ENCODE measurements at places on chromosomes 6 and 20. TPM values are rescaled to one million over a fixed set of nuclear protein-coding genes. Genes with fewer than 3 reads are reported as not detected.

DNA sequence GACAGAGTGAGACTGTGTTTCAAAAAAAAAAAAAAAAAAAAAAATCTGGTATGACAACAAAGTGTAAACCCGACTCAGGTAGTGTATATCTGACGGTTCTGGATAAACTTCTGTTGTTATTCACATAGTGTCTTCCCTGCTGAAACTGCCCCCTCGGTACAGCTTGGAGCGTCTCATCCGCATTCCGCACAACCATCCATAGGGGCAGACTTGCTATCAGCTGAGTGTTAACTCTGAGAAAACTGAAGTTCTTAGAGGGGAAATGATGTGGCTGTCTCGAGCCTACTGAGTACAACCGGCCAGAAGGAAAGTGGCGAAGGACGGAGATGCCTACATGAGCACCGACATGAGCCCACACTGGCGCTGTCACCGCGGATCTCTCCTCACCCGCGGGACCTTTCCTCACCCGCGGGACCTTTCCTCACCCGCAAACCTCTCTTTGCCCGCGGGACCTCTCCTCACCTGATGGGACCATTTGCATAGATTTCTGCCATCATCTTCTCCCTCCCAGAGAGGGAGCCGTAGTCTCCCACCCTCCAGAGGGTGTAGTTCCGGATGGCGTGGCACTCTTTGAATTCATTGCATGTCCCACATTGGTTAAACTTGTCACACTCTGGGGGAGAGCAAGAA lies 9.8 kb downstream of the CTSZ start:
- H3K36me3 ChIP-seq = peaks cover 11% of the 10 kb centered on the region
- no peaks in the 10 kb centered on the region for H3K27me3 ChIP-seq
- peaks cover 3% of the 10 kb centered on the region for H3K4me1 ChIP-seq
- H3K27ac ChIP-seq = no peak overlapping the region
- DNase-seq = no peak

GRCh38 chr20:47136782-47137181 lies 219.7 kb downstream of the ZMYND8 start:
- no peaks in the 10 kb centered on the region for H3K4me1 ChIP-seq
- no peaks in the 10 kb centered on the region for H3K36me3 ChIP-seq
- DNase-seq = no peak
- H3K27ac ChIP-seq = no peak overlapping the region
- H3K4me3 ChIP-seq = no peak overlapping the region
- H3K27me3 ChIP-seq = peaks cover 13% of the 10 kb centered on the region

- peak overlapping the region; percentile 86 for H3K27ac ChIP-seq
- peaks cover 3% of the 10 kb centered on the region for H3K27me3 ChIP-seq
- H3K36me3 ChIP-seq = no peaks in the 10 kb centered on the region
- H3K4me1 ChIP-seq = peaks cover 39% of the 10 kb centered on the region
These were observed 3.4 kb downstream of the LY86 start for GRCh38 chr6:6591778-6592465.

GRCh38 chr6:148348335-148348734 lies 5.7 kb downstream of the SASH1 start:
- no peak for DNase-seq
- H3K4me1 ChIP-seq = no peaks in the 10 kb centered on the region
- peaks cover 49% of the 10 kb centered on the region for H3K27me3 ChIP-seq

GRCh38 chr6:117555882-117556498 lies 46.3 kb downstream of the GOPC start:
- no peak overlapping the region for H3K4me3 ChIP-seq
- no peak for DNase-seq
- no peaks in the 10 kb centered on the region for H3K27me3 ChIP-seq

DNA sequence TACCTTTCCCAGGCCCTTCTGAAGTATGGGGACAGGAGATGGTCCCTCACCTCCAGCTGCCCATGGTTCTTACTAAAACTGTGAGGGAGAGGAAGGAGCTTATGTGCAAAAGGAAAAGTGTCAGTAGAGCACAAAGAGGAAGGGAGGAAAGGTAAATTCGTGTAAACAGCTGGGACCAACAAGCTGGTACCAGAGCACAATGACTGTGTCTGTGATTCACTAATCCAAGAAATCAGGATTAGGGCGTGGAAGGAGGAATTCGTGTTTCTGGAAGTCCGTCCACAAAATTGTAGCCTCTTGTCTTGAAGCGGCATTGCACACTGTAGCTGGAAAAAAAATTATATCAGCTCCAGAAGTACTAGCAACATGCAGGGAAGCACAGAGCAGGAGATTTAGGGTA lies 129.0 kb upstream of the RREB1 start:
- no peak for DNase-seq
- H3K27ac ChIP-seq = no peak overlapping the region
- no peaks in the 10 kb centered on the region for H3K36me3 ChIP-seq

- no peaks in the 10 kb centered on the region for H3K4me1 ChIP-seq
- no peaks in the 10 kb centered on the region for H3K27me3 ChIP-seq
- H3K27ac ChIP-seq = no peak overlapping the region
- H3K36me3 ChIP-seq = no peaks in the 10 kb centered on the region
- H3K4me3 ChIP-seq = no peak overlapping the region
- DNase-seq = no peak
These were observed 41.4 kb upstream of the LAMA2 start for GRCh38 chr6:128841518-128841917.

DNA sequence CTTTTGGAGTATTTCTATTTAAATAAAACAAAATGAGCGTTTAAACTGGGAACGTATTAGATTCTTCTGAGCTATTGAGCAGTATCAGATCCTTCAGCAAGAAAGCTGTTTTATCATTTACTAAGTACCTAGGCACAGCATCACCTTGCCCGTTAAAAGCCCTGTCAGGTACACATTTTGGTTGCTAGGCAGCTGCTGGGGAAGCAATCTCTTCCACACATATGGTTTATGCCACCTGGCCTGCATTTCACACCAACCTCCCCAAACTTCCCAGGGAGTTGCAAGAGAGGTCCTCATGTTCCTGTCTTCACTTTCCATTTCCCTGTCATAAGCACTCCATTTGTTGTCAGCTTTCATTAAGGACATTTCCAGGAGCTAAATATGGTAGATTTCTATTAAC lies 400.1 kb downstream of the PLCB1 start:
- H3K27me3 ChIP-seq = no peaks in the 10 kb centered on the region
- no peak for DNase-seq
- H3K27ac ChIP-seq = no peak overlapping the region
- no peak overlapping the region for H3K4me3 ChIP-seq
- H3K4me1 ChIP-seq = peaks cover 6% of the 10 kb centered on the region

- H3K4me3 ChIP-seq = no peak overlapping the region
- no peaks in the 10 kb centered on the region for H3K4me1 ChIP-seq
These were observed 373.1 kb upstream of the SOX4 start for GRCh38 chr6:21220271-21220987.

DNA sequence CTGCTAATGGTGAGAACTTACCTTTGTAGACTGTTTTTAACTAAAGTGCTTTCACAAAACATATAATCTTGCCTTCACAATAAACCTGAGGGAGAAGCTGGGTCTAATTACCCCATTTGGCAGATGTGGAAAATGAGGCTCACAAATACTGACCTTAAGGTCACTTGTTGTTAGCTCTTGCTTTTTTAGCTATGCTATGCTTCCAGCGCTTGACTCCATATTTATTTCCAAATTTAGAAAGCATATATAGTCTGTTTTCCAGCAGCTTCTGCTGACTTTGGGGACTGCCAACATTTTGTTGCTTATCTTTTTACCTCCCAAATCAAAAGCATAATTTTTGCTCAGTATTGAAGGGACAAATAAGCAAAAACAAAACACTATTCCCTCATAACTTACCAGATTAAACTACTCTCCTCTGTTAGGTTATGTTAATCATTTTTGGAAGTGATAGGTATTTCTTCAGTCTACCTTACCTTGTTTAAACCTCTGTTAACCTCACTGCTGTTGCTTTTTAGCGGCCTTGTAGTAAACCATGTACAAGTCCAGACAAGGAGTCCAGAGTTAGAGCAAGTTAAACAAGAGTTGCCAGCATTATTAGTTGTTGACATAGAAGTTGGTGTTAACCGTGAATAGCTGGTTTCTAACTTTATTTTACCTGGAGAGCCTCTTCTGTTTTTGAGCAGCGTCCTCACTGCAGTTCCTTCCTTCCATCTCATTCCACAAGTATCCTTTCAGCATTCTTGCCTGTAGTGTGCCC lies 4.9 kb upstream of the BTBD3 start:
- H3K4me1 ChIP-seq = peaks cover 3% of the 10 kb centered on the region
- H3K27me3 ChIP-seq = no peaks in the 10 kb centered on the region
- no peak overlapping the region for H3K27ac ChIP-seq
- no peak for DNase-seq
- H3K4me3 ChIP-seq = no peak overlapping the region
- H3K36me3 ChIP-seq = no peaks in the 10 kb centered on the region

GRCh38 chr6:7467007-7467897 lies 74.2 kb upstream of the DSP start:
- H3K4me3 ChIP-seq = no peak overlapping the region
- H3K27ac ChIP-seq = no peak overlapping the region
- peaks cover 11% of the 10 kb centered on the region for H3K4me1 ChIP-seq
- DNase-seq = no peak
- peaks cover 28% of the 10 kb centered on the region for H3K27me3 ChIP-seq
- no peaks in the 10 kb centered on the region for H3K36me3 ChIP-seq

DNA sequence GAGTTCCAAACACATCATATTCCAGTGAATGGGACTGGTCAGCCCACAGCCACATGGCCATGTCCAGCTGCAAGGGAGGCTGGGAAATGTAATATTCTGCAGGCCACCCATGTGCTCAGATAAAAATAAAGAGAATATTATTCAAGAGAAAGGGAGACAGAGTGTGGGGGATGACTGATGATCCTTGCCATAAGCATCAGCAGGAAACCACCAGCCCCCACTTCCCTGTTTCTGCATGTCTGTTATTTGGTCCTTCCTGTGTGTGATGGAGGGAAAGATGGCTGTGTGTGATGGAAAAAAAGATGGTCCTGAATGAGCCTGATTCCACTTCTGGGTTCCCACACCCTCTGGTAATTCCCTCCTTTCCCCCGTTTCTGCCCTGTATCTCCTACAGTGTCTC lies 13.1 kb upstream of the RSPO4 start:
- no peak overlapping the region for H3K27ac ChIP-seq
- H3K4me3 ChIP-seq = no peak overlapping the region
- peaks cover 20% of the 10 kb centered on the region for H3K27me3 ChIP-seq
- DNase-seq = no peak
- no peaks in the 10 kb centered on the region for H3K36me3 ChIP-seq

DNA sequence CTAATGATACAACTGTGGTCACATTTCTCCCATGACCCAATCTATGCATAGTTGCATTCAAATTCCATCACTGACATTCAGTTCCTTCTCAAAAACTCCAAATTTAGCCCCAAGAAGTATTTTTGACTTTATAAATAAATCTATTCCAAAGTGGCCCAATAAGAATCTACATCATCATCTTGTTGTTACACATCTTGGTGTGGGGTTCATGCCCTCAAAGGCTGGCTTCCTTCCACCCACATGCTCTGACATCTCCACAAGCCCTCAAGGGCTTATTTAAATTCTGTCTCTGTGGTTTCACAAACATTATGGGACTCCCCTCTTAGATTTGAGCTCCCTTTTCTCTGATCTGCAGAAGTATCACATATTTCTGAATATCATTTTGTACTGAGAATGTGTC lies 585.3 kb upstream of the BTBD3 start:
- no peak overlapping the region for H3K27ac ChIP-seq

GRCh38 chr6:93164781-93165180 lies 254.6 kb downstream of the EPHA7 start:
- no peak for DNase-seq
- H3K4me1 ChIP-seq = no peaks in the 10 kb centered on the region
- H3K27me3 ChIP-seq = no peaks in the 10 kb centered on the region
- no peaks in the 10 kb centered on the region for H3K36me3 ChIP-seq
- H3K4me3 ChIP-seq = no peak overlapping the region

DNA sequence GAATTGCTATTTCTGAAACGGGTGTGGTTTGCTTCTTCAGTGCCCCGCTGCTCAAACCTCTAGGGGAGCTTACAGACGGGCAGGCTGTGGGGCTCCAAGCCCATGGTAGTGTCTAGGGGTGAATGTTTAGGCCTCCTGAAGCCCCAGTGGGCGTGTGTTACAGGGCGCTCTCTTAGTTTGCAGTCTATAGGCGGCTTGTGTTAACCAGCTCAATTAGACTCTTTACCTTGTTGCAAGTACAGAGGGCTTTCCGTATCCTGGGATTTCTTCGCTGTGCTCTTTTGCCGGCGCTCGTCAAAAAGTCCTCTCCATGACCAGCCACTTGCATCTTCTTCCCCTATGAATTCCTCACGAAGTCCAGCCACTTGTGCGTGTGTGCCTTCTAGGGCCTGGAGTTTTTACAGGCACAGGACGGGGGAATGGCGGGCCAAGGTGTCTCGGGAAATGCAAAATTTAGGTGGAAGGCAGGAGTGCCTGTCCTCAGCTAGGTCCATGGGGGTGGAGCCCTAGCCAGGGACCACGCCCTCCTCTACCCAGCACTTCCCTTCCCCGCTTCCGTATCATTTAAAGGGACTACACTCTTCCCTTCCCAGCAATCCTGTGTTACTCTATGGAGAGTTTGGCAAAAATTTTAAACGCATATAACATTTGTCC lies 94.5 kb downstream of the HTR1B start:
- no peaks in the 10 kb centered on the region for H3K4me1 ChIP-seq
- peaks cover 4% of the 10 kb centered on the region for H3K36me3 ChIP-seq
- no peaks in the 10 kb centered on the region for H3K27me3 ChIP-seq
- peak overlapping the region; percentile 31 for H3K4me3 ChIP-seq
- no peak for DNase-seq
- H3K27ac ChIP-seq = no peak overlapping the region

DNA sequence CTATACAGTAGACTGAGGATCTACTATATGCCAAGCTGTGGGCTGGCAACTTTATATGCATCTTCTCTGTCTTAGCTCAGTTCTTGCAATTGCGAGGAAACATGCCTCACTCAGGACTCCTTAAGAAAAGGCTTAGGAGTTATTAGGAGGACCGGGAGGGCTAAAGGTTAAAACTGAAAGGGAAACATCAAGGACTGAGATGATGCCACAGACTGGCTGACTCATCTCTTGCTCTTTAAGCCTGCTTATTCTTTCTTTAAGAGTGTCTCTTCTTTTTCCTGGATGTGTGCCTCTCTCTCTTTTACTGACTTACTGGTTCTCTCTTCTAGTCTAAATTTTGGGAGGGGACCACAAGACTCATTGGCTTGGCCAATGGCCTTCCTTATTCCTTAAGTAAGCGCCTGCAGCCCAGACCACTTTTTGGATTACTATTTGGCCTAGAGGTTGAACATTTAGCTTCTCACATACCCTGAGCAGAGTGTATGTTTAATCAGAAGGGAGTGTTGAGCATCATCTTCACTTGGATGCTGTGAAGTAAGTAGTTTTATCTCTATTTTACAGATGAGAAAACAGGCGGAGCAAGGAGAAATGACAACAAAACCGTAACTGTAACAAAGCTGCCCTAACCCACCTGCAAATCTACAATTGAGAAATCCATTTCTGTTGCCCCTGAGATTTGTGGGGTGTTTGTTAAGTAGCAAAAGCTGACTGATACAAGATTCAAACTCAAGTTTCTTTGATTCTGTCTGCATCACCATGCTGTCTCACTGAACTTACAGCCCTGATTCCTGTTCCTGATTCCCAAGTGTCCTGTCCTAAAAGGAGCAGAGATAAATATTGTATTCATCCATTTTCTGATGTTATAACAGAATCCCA lies 7.2 kb upstream of the SDC4 start:
- no peak for DNase-seq
- no peaks in the 10 kb centered on the region for H3K36me3 ChIP-seq
- H3K4me3 ChIP-seq = peak overlapping the region; percentile 46
- H3K27me3 ChIP-seq = no peaks in the 10 kb centered on the region
- H3K4me1 ChIP-seq = peaks cover 15% of the 10 kb centered on the region
- peak overlapping the region; percentile 63 for H3K27ac ChIP-seq

GRCh38 chr6:127096167-127096566 lies 22.3 kb upstream of the RSPO3 start:
- H3K27me3 ChIP-seq = no peaks in the 10 kb centered on the region
- no peaks in the 10 kb centered on the region for H3K4me1 ChIP-seq
- H3K27ac ChIP-seq = no peak overlapping the region
- no peak for DNase-seq

The EFCAB8 gene
- total RNA-seq = 3.1 TPM

The SH3BGRL2 gene
- not detected for total RNA-seq

The C6orf52 gene
- 2.4 TPM for total RNA-seq

The HRH3 gene
- not detected for total RNA-seq

The DPPA5 gene
- not detected for total RNA-seq

The HSPA1L gene
- 4.1 TPM for total RNA-seq

All from natural killer cell treated with Interleukin-12 subunit alpha and Interleukin-12 subunit beta and Interleukin-15 and Interleukin-18, amount 100 ng/mL, for 72 hours (primary cell).